ENCODE measurements at places on chromosomes 12 and 14. TPM values are rescaled to one million over a fixed set of nuclear protein-coding genes. Genes with fewer than 3 reads are reported as not detected.

Gene NUP107
- 38.2 TPM for polyA plus RNA-seq

Gene LPAR5
- polyA plus RNA-seq, result 1.1 TPM

Gene SMAGP
- 7.0 TPM for polyA plus RNA-seq

Gene NCOR2
- 105 TPM for polyA plus RNA-seq

Gene ALX1
- not detected for polyA plus RNA-seq

Gene GPR84
- polyA plus RNA-seq, result 0.15 TPM

Gene CINP
- polyA plus RNA-seq, result 31.8 TPM

Gene DIO3
- 3.1 TPM for polyA plus RNA-seq

Gene OSBPL8
- polyA plus RNA-seq, result 26.8 TPM

GRCh38 chr14:93683226-93683625 is 105.1 kb downstream of the PRIMA1 start:
- DNase-seq, result no peak

GRCh38 chr12:97573901-97574300 is 111.3 kb downstream of the RMST start:
- DNase-seq, result no peak

DNA sequence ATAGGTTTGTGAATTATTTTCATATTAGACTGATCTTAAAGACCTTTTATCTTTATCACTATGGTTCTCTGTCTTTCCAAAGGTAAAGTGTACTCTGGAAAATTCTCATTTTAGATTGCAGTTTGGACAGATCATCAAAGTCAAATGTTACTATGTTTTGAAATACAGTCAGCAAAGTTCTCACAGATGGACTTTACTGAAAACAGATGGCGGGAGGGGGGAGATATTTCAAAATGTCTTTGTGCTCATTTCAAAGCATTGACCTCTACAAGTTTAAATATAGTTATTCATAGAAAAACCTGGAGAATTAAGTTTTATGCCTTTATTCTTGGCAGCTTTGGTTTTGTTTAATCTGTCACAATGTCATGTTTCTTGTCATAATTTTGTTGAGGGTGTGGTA is 51.8 kb upstream of the LRTM2 start:
- no peak for DNase-seq

- no peak for DNase-seq
Measured at GRCh38 chr12:49800421-49801140, 27.6 kb downstream of the NCKAP5L start.

DNA sequence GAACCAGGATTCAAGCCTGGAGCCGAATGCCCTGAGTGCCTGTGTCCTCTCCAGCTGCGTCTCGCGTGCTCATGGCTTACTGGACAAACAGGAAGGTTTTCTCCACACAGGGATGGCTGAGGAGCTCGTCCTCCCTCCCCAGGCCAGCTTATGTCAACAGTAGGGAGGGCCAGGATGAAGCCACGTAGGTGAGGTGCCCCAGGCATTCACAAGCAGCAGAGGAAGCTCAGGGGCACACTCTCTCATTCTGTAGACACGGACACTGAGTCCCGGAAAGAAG is 49.3 kb downstream of the TRPV4 start:
- no peak for DNase-seq

DNA sequence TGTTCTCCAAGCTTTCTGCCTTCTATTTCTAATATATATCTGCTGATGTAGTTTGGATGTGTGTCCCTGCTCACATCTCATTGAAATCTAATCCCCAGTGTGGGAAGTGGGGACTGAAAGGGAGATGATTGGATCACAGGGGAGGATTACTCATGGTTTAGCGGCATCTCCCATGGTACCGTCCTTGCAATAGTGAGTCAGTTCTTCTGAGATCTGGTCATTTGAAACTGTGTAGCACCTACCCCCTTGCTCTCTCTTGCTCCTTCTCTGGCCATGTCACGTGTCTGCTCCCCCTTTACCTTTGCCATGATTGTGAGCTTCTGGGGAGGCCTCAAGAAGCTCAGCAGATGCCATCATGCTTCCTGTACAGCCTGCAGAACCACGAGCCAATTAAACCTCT is 26.2 kb upstream of the ALX1 start:
- DNase-seq, result no peak

DNA sequence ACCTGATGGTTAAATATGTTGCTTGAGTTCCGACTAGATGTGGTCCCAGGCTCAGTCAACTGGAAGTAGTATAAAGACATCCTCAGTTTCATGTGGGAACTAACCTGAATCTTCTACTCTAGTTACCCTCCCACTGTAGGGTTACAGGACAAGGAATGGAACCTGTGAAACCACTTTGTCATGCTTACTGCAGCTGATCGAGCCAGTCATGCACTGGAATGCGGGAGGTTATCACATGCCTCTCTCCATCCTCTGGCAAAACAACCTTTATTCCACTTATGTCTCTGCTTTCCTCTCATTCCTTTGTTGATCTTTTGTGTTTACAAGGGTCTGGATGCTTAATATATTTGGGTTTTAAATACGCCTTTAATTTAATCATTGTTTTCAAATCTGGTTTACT is 111.9 kb upstream of the DDHD1 start:
- no peak for DNase-seq

GRCh38 chr14:25215607-25216006 is 165.7 kb upstream of the STXBP6 start:
- DNase-seq, result no peak

- DNase-seq, result no peak
Measured at GRCh38 chr14:55721353-55721752, 141.3 kb downstream of the KTN1 start.

DNA sequence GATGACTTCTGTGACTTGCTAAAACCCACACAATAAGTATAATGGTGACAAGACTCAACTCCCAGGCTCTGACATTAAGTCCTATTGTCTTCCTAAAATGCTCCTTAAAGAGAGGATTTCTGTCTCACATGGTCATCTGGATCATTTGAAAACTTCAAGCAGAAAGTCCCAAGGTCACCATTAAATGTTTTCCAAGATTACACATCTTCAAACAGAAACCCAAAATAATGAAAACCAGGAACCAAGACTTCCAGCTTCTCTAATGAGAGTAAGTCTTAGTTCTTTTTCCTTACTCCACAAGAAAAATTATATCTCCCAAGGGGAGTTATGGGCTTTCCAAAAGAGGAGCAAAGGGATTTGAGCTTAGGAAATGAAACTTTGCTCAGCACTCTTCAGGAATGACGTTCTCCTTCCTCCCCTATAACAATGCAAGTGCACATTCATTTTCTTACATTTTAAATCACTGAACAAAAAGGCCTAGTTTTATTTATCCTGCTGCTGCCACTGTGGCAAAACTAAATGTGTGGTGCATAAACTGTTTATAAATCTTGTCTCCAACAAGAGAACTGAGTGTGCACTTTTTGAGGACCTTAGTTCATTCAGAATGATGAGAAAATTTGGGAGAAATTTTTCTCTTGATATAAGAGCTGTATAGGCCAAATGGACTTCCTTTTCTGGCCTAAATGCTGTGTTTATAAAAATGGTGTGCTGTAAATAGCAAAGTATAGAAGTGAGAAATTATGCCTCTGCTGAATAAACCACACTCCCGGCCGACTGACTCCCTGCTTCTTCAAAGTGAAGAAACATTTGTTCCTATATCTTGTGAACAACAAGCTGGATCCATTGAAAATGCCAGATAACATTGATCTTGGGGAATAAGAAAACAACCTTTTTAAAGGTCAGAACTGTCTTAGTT is 148.4 kb upstream of the PLEKHG7 start:
- DNase-seq, result no peak

GRCh38 chr12:52280319-52280795 is 5.9 kb downstream of the KRT86 start:
- DNase-seq, result no peak

GRCh38 chr12:50221228-50222008 is 54.2 kb upstream of the CERS5 start:
- DNase-seq, result peak; percentile 94

DNA sequence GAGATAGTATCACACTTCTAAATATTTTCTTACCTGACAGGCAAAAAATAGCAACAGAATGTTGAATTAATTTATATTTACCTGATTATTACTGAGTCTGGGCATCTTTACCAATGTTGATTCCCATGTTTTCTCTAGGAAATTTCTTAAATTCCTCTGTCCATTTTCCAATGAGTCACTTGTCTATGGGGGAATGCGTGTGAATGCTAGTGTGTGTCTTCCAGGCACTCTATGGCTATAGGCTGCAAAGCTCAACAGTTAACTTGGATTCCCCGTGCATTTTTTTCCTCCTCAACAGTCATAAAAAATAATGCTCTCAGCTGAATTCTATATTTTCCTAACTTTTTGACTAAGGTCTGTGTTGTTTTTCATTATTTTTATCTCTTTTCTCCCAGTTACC is 1385.8 kb upstream of the FLRT2 start:
- DNase-seq, result no peak

DNA sequence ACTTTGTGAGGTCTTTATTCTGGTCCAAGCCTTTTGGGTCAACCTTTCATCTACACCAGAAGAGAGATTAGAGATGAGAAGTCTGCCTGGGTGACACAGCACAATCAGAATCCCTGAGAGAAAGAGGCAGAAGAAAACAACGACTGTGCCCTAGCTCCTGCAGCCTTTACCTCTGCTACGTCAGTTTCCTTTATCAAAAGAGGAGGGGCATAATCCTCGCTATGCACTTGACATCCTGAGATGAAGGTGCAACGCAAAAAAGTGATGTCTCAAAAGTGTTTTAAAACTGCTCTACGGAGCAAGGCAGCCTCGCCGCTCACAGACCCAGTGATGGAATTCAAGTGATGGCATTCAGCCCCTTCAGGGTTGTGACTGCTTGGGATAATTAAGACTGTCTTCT is 21.7 kb downstream of the ZDHHC22 start:
- no peak for DNase-seq

GRCh38 chr12:81350309-81350708 is 272.4 kb downstream of the ACSS3 start:
- no peak for DNase-seq

DNA sequence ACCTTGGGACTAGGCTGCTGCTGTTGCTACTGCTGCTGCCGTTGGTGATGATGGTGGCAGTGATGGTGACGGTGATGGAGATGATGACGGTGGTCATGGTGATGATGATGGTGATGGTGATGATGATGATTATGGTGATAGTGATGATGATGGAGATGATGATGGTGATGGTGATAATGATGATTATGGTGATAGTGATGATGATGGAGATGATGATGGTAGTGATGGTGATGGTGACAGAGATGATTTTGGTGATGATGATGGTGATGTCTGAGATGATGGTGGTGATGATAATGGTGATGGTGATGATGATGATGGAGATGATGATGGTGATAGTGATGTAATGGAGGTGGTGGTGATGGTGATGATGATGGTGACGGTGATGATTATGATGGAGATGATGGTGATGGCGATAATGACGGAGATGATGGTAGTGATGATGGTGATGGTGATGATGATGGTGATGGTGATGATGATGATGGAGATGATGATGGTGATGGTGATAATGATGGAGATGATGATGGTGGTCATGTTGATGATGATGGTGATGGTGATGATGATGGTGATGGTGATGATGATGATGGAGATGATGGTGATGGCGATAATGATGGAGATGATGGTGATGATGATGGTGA is 156.8 kb upstream of the PWP1 start:
- DNase-seq, result no peak

GRCh38 chr12:124655048-124655697 is 87.8 kb upstream of the NCOR2 start:
- peak; percentile 51 for DNase-seq

DNA sequence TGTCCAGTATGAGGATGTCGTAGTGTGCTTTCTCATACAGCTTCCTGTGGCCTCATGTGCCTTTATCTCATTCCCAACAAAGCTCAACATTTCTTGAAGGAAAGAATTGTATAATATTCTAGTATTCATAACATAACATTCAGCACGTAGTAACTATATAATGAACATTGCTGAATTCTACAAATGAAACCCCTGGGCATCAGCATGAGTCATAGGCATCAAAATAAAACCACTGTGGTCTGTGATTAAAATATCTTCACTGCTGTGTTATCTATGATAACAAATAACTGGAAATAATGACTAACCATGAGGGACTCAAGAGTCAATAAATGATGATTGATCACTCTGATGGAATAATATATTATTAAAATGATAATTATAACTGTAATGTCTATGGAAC is 255.2 kb downstream of the EMP1 start:
- DNase-seq, result no peak

DNA sequence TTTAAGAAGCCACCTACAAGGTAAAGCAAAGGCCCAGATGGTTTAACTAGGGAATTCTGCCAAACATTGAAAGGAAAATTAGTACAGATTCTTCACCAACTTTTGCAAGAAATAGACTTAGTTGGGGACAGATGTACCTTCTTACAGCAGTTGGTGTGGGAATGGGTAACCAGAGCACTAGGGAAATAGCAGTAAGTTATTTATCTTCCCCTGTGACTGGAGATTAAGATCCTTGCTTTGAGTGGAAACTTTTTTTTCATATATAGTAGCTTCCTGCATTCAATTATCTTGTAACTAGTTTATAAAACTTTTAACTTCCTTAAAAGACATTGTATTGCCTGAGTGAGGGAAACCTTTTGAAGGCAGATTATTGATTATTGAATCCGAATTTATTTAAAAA is 44.2 kb downstream of the ARID2 start:
- DNase-seq, result no peak

- no peak for DNase-seq
Measured at GRCh38 chr12:80045594-80045993, 53.7 kb upstream of the OTOGL start.

- DNase-seq, result no peak
Measured at GRCh38 chr12:58068706-58069105, 127.3 kb downstream of the ATP23 start.

- no peak for DNase-seq
Measured at GRCh38 chr14:59013672-59014298, 174.7 kb upstream of the DAAM1 start.

DNA sequence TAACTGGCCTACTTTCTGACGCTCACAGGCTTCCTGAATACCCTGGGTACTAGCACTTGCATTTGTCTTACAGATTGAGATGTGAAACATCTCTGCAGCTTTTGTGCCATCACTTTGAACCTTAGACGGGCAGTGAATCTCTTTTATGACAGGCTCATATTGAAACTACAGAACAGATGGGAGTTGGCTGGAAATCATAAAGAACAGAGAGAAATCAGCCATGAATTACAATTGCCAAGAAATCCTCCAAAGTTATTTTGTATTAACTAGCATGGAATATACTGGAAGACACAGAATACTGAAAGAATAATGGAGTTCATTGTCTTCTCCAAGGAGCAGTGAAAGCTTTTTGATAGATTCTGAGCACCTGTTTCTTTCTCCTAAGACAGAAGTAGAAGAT is 32.7 kb downstream of the MYF5 start:
- DNase-seq, result no peak

DNA sequence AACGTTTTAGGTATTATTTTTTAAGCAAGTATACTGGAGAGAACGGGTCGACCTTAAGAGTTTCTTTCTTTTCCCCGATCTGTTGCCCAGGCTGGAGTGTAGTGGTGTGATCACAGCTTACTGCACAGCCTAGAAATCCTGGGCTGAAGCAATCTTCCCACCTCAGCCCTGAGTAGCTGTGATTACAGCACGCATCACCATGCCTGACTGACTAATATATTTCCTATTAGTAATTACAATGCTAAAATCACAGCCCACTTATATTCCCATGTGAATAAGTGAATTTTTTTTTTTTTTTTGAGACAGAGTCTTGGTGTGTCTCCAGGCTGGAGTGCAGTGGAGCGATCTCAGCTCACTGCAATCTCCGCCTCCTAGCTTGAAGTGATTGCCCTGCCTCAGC is 50.4 kb downstream of the DICER1 start:
- no peak for DNase-seq

- DNase-seq, result no peak
Measured at GRCh38 chr14:36834293-36834692, 172.6 kb downstream of the PAX9 start.

- peak; percentile 84 for DNase-seq
Measured at GRCh38 chr14:52131640-52132320, 62.9 kb upstream of the NID2 start.

Measured in forelimb muscle (tissue), 1 donor.